ENCODE measurements at places on chromosomes 12 and 14.
A peak's percentile ranks its signal among the peaks of the same experiment; 100 is the strongest.

- DNase-seq = no peak
Observed at GRCh38 chr12:60494244-60494643, 898.4 kb downstream of the SLC16A7 start.

GRCh38 chr14:35526962-35527361 lies 7.0 kb upstream of the INSM2 start:
- DNase-seq = no peak

- DNase-seq = no peak
Observed at GRCh38 chr12:31780096-31780495, 51.3 kb upstream of the AMN1 start.

DNA sequence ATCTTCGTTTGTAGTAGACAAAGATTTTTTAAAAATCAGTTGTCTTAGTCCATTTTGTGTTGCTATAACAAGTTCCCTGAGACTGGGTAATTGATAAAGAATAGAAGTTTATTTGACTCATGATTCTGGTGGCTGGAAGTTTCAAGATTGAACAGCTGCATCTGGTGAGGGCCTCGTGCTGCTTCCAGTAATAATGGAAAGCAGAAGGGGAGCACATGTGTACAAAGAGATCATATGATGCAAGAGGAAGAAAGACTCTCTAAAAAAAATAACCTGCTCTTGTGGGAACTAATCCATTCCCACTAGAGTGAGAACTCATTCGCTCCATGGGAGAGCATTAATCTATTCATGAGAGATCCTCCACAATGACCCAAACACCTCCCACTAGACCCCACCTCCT lies 24.8 kb downstream of the MUCL1 start:
- no peak for DNase-seq

- DNase-seq = no peak
Observed at GRCh38 chr14:55457496-55457895, 17.1 kb upstream of the TBPL2 start.

DNA sequence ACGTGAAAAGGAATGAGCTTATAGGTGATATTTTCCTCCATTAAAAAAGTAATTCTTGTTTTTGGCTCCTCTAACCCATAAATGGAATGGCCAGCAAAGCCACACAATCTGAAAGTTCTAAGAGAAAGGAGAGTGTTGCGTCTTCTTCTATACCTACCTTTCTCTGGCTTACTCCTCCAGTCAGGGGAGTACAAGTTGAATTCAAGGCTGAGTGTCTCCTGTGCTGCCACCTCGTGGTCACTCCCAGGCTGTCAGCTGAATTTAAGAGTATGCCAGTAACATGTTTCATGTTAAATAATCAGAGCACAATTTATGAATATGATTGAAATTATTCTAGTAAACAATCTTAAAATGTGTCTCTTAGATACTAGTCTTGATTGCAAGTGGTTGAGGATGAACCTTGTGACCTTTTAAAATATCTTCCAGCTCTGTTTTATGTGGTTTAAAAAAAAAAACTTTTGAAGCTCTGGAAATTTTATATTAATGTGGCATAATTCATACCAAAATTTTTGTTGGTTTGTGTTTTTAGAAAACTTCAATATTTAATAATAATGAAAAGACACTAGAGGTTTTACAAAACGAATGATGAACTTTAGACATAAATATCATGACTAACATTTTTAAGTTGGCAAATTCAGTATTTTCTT lies 31.7 kb downstream of the PTHLH start:
- peak; percentile 69 for DNase-seq

- DNase-seq = no peak
Observed at GRCh38 chr14:76261371-76261811, 109.7 kb downstream of the GPATCH2L start.

GRCh38 chr14:67409461-67409860 lies 2.5 kb downstream of the PLEK2 start:
- no peak for DNase-seq

- DNase-seq = no peak
Observed at GRCh38 chr12:28938056-28938455, 211.0 kb upstream of the FAR2 start.

GRCh38 chr14:68834816-68835215 lies 41.9 kb upstream of the ZFP36L1 start:
- DNase-seq = no peak

- peak; percentile 83 for DNase-seq
Observed at GRCh38 chr12:62631471-62632410, 165.1 kb downstream of the MON2 start.

- peak; percentile 33 for DNase-seq
Observed at GRCh38 chr12:49809906-49810389, 18.3 kb downstream of the NCKAP5L start.

DNA sequence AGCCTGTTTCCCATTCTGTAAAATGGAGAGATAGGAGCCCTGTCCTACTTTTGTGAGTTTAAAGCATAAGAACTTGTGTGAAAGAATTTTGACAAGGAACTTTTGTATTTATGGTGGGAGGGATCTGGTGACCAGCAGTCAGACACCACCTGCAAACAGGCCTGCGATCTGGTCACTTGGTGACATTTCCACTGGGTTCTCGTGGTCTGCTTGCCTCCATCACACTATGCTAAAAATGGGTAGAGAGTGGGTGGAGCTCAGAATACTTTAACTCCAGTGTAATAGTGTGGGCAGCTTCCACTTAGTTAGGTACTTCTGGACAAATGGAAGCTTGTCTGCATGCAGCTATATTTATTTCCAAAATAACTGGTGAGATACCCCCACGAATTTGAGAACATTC lies 26.5 kb upstream of the PLXNC1 start:
- no peak for DNase-seq

DNA sequence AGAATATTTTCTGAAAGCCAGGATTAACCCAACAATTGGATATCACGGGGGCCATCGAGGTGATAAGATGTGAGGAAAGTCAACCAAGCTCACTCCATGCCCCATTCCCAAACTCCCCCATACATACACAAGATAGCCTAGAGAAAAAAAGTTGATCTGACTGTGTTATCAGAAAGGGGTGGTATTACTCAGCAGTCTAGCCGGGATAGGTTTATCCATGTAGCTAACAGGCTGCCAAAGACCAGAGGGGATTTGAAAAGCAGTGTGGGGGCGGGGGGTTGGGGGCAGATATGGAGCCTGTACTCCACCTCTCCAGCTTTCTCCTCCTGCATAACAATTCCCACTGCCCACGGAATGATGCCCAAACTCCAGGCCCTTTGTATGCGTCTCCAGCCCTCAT lies 13.2 kb upstream of the MAP1LC3B2 start:
- DNase-seq = no peak

- no peak for DNase-seq
Observed at GRCh38 chr14:60508707-60509437, at the start of gene SIX6. SIX6 (plus strand) TSS chr14:60509146; CDS start chr14:60509399, 253 bp downstream.

GRCh38 chr12:10361084-10361483 lies 28.8 kb downstream of the KLRK1 start:
- DNase-seq = no peak

- DNase-seq = no peak
Observed at GRCh38 chr12:33721561-33721960, 281.9 kb upstream of the SYT10 start.

- no peak for DNase-seq
Observed at GRCh38 chr12:45730348-45731189, 1.1 kb downstream of the ARID2 start.

DNA sequence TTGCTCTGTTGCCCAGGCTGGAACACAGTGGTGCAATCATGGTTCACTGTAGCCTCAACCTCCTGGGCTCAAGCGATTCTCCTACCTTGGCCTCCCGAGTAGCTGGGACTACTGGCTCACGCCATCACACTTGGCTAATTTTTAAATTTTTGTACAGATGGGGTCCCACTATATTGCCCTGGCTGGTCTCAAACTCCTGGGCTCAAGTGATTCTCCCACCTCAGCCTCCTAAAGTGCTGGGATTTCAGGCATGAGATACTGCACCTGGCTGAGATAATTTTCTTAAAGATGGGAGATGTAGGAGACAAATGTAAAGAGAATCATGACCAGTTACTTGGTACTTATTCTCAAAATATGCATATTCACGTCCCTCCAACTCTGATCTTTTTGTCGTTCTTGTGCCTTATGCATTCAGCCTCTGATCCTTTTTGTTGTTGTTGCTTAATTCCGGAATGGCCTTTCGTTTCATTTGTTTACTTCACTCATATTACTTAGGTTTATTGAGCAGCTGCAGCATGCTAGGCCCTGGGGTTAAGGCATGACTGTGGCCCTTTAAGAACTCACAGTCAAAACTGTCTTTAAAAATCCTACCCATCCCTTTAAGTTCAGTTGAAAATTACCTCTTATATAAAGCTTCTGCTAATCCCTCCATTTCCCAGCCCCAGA lies 8.9 kb downstream of the RBMS2 start:
- DNase-seq = no peak

- DNase-seq = no peak
Observed at GRCh38 chr14:29649170-29649569, 278.5 kb downstream of the PRKD1 start.

DNA sequence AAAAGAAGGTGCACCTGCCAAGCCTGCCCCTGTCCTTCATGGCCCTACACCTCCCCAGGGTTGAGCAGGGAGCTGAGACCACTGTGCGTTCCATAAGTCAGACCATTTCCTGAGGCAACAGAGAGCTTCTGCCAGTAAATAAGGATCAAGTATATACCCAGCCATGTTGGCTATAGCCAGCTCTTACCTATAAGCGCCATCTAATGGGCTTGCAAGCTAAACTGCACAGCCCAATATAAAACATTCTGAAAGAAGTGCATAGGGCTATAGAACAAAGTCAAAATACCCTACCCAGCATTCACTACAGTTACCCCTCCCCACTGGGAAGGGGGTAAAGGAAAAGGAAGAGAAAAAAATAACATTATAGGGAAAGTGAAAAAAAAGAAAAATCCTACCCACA lies 59.3 kb upstream of the SCAF11 start:
- no peak for DNase-seq

DNA sequence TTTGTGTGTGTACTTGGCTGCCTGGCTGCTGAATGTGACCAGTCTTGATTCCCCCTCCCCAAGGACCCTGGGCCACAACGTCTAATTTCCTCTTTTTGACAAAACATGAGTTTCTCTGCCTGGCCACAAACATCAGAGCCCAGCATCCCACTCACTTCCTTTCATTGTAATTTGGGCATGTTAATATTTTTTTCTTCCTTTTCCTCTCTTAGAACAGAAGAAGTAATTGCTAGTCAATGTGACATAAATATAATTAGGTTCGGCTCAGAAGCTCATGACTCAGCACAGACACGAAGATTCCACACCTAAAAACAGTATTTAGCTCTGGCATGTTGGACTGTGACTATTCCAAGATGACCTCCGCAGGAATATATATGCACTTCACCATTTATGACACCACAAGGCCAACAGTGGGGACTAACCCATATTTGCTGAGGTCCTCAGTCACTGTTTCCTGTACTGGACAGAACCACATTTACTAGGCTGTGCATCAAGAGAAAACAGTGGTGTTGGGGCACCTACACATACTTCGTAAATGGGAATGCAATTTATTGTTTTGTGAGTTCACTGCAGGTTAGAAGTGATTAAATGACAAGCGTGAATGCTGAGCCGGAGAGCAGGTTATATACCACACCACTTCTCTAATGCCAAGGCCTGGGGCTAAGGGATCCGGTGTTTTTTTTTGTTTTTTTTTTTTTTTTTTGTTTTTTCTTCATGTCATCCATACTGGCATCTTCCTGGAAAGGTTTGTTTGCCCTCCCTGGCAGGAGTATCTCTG lies 4.2 kb downstream of the GSG1 start:
- no peak for DNase-seq

GRCh38 chr12:77553976-77554619 lies 276.6 kb upstream of the NAV3 start:
- no peak for DNase-seq

GRCh38 chr12:6868211-6869048 lies 1.1 kb downstream of the TPI1 start:
- DNase-seq = no peak

GRCh38 chr12:123075646-123076171 lies 75.2 kb downstream of the PITPNM2 start:
- no peak for DNase-seq

DNA sequence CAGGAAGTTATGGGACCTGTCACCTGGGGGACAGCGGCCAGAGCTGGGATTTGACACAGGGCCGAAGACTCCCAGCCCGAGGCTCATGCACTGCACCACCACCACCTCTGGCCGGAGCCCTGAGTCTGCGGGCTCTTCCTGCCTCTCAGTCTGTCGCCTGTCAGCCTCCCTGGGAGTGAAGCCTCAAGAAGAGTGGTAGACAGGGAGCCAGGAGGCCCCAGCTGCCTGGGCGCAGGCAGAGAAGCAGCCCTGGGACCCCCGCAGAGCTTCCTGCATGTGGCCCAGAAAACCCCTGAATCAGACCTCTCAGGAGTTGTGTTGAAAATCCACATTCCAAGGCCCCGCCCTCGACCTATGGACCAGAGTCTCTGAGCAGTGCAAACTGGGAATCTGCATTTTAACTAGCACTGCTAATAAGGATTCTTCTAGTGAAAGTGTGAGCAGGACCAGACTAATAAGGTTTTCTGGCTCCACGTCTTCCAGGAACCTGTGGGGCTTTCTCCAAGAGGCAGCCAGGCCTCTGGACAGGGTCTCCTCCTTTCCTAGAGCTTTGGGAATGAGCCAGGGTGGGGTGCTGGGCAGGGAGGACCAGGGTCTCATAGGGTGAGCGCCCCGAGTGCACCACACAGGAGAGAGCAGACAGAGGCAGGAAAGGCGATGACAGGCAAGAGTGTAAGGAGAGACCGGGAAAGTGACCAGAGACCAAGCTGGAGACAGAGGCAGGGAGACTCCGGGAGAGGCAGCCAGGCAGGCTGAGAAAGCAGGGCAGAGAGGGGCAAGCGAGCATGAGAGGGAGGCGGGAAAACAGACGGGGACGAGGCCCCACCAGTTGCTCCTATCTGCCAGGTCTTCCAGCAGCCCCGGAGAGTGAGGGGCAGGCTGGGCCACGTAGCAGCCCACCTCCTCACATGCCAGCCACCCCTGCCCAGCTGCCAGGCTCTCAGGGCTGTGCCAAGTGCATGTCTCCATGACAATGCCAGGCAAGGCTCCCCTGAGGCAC lies 112.4 kb downstream of the BCL11B start:
- DNase-seq = no peak

- DNase-seq = no peak
Observed at GRCh38 chr14:68306265-68306933, 486.5 kb downstream of the ZFP36L1 start.

DNA sequence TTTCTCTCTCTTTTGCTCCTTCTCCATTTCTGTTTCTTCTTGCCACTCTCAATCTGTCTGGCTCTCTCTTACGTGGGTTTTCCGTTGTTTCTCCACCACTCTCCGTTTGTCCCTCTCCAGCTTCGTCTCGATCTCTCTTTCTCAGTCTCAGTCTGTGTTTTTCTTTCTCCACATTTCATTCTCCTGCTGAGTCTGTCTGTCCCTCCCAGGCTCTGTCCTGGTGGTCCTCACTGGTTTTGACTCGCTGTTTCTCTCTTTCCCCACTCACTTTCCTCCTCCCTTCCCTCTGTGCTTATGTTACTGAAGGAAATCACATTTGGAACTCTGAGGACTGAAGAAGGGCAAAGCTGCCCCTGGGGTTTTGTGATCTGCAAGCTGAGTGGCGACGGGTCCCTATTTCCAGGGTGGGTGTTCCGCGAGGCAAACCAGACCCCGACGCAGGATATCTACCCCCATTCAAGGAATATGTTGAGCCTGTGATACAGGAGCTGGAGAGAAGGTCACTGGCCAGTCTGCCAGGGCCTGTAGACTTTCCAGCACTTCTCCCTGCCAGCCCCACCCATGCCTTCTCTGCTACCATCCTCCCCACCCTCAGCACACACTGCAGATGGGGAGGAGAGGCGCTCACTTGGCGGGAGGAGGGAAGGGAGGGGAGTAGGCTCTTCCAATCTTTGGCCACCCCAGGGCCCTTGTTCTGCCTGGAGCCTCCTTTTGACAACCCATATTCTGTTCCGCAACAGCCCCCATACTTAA lies 102.7 kb upstream of the MAP1LC3B2 start:
- no peak for DNase-seq

All from suprapubic skin (tissue), 4 donors.